ENCODE measurements at places on chromosomes 4 and X.

DNA sequence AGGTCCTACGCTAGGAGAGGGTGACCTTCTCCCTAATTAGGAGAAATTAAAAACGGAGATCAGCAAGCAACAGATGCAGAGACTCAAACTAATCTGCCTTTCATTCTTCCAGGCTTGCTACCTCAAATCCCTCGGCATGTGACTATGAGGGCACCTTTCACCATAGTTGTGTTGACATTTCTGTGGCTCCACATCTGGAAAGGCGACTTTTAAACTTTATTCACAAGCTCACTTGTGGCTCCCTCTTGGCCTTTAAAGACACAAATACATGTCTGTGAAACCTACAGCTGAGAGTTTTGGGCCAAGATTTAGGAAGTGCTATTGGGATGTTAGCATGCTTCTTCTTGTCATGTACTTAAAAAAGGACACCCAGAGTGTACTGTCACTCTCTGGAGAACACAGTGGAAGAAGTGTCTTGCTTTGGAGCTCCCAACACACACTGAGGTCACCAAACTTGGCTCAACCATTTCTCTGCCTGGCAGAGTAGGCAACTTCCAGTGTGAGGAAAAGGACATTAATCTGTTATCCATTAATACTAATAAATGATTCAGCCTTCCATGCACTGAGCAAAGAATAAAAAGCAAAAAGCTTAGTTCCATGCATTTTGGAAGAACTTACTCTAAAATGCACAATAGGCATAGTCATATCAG is 60.1 kb downstream of the LDB2 start:
- DNase-seq: no peak

GRCh38 chr4:17797808-17798207 is 12.7 kb downstream of the DCAF16 start:
- no peak for DNase-seq

- no peak for DNase-seq
These were observed 24.6 kb upstream of the LRBA start for GRCh38 chr4:151039733-151040132.

DNA sequence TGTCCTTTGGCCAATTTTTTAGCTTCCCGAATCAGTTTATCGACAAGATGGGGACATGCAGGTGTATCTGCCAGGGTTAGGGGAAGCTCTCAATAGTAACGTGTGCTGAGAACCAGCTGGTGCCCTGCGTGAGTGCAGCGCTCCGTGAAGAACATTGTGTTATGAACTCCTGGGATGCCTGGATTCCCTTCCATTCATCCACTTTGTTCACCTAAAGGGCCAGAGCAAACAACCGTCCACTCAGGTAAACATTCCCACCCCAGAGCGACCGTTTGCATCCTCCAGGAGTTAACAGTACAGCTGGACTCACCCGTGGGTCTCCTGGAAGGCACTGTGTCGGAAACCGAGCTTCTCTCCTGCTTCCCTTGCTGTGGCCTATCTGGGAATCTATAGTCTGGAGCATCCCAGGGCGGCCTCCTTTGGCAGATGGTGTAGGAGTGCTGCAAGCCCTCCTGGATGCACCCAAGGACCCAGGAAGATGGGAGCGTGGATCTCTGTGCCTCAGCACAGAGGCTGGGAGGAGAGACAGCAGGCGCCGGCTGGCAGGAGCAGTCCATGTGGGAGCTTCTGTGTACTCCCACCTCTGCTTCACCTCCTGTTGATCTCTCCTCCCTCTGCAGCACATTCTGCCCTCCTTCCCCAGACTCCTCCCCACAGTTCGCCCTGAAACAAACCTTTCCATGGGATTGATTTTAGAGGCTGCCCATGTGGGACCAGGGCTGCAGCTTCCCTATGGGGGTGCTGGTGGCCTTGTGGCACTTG is 62.7 kb downstream of the SHROOM2 start:
- DNase-seq: no peak

- DNase-seq: peak; percentile 1
These were observed at the start of gene POF1B for GRCh38 chrX:85379174-85379907. TSS of gene POF1B (minus strand) at chrX:85379665. CDS start at chrX:85379454, 211 bp downstream.

GRCh38 chr4:53716011-53716410 is 124.7 kb upstream of the LNX1 start:
- DNase-seq: no peak

- no peak for DNase-seq
These were observed 101.1 kb upstream of the PRR32 start for GRCh38 chrX:126718440-126718839.

GRCh38 chr4:73816814-73817213 is 19.7 kb upstream of the CXCL6 start:
- DNase-seq: no peak

GRCh38 chrX:150269605-150270254 is 93.4 kb upstream of the MAMLD1 start:
- DNase-seq: peak; percentile 27

DNA sequence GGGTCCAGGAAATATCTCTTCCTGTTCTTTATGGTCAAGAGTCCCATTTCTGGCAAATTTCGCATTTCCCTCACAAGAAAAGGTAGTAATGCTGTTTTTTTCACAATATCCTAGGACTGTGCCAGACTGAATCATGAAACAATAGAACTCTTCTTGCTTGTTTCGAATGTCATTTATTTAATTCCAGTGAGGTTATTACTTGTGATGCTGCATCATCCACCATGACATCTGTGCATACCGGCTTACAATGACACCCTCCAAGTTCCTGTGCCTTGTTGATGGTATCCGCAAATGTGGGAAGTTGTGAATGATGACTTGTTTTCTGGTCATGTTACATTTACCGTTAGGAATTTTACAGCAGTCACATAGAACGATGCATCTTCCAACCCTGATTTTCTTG is 42.9 kb upstream of the SPRY1 start:
- DNase-seq: no peak

DNA sequence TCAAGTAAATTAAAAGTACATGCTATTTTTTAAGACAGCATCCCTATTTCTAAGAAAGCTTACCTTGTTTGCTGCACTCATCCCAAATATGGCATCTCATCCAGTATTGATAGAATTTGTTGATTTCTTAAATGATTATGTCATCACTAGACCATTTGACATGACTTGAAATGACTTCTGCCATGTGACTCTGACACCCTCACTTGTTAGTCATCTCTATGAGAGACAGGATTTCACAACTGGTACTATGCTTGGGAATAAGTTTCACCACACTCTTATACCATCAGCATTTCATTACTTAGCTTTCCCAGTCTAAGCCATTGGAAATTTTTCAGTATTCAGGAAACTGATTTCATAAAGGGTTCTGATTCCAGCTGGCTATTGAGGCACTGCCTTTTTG is 55.3 kb downstream of the TMPRSS11F start:
- DNase-seq: no peak

DNA sequence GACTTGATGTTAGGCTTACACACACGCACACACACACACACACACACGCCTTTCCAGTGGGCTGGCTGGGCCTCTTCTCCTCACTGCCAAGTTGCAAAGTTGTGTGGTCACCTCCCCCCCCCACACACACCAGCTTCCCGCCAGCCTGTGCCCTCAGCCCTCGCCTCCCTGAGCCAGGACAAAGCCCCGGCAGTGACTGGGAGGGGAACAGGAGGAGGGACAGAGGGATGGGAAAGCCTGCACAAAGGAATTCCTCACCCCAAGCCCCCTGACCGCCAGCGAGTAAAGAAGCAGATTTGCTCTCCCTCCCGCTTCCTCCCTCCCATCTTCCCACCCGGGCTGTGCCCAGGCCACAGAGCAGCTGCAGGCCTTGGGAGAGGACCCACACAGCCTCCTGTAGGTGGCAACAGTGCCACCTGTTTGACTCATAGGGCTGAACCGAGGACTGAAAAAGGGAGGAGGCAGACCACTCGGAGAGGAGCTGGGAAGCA is at the start of gene GDPD2:
Gene GDPD2, plus strand, starts transcription at position 464 of the 491 bp plus-strand sequence. CDS start 1,671 bp downstream, outside the sequence.
- DNase-seq: peak; percentile 74

- no peak for DNase-seq
These were observed 1.3 kb upstream of the MGAT4D start for GRCh38 chr4:140499391-140499790.

- no peak for DNase-seq
These were observed 8.1 kb downstream of the DNAJB14 start for GRCh38 chr4:99938243-99938753.

DNA sequence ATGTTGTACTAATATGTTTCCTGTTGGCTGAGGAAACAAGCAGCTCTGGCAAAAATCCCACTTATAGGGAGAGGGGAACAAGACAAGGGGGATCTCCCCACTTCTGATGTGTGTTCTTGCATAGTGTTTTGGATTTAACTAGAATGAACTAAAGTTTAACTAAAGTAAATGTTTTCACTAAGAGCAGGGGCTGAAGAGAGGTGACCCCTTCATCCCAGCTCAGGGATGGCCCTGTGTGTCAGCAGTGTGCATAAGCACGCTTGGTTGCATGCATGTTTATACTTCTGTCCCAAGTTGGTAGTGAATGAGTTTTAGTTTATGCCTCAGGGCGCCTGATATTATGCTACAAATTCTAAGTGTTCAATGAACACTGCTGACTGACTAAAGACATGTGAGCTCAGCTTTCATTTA is 169.4 kb downstream of the MGST2 start:
- DNase-seq: no peak

GRCh38 chrX:54446084-54446483 is 5.9 kb downstream of the TSR2 start:
- no peak for DNase-seq

DNA sequence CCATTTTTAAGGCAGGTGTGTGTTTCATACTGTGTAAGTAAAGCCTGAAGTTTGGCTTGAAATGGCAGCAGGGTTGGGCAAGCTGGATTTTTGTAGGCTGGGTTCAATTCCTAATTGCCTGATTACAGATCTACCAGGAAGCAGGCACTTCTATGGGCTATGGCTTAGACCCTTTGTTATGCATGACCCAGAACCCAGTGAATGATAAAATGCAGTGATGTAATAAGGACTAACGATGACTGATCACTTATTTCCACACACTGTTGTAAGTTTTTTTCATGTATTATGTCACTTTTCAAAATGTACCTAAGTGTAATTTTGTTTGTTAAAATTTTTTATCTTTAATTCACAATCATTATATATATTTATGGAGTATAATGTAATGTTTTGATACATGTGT is 8.6 kb downstream of the LANCL3 start:
- DNase-seq: no peak

GRCh38 chr4:71862315-71862714 is 78.4 kb upstream of the GC start:
- DNase-seq: no peak

GRCh38 chr4:176883681-176884418 is 91.1 kb upstream of the VEGFC start:
- DNase-seq: no peak

DNA sequence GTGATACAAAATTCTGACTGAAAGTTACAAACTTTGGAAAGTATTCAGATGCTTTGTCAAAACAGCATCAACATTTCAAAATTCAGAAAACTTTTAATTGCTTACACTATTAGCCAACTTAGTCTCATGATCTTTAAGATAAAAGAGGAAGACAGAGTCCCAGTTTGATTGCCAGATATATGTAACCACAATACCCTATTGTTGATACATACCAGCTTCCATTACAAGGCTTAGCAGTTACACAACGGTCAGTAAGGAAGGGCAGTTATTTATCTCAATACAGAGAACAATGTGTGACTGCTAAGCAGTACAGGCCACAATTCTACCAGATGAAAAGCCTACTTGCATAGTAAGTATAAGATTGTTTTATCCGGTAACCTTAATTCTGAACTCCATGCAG is 138.4 kb downstream of the SPANXN3 start:
- DNase-seq: no peak

- peak; percentile 17 for DNase-seq
These were observed 28.9 kb downstream of the TIGD2 start for GRCh38 chr4:89140168-89140759.

GRCh38 chrX:139909712-139910111 is 23.1 kb downstream of the ATP11C start:
- no peak for DNase-seq

DNA sequence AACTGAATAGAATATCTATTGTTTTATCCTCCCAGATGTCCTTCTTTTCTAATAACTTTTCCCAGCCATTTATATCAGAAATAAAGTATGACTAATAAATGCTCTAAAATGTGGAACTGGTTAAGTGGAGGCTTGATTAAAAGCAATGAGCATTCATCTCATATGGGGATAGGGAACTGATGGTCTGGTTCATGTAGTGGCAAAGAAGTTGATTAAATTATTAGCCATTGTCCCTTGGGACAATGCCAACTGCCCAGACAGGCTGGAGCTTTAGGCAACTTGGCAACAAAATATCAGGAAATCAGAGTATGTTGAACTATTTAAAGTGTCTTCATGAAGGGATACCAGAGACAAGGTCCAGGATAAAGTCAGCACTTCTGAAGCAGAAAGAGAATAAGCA is 24.2 kb downstream of the TRO start:
- DNase-seq: peak; percentile 22

DNA sequence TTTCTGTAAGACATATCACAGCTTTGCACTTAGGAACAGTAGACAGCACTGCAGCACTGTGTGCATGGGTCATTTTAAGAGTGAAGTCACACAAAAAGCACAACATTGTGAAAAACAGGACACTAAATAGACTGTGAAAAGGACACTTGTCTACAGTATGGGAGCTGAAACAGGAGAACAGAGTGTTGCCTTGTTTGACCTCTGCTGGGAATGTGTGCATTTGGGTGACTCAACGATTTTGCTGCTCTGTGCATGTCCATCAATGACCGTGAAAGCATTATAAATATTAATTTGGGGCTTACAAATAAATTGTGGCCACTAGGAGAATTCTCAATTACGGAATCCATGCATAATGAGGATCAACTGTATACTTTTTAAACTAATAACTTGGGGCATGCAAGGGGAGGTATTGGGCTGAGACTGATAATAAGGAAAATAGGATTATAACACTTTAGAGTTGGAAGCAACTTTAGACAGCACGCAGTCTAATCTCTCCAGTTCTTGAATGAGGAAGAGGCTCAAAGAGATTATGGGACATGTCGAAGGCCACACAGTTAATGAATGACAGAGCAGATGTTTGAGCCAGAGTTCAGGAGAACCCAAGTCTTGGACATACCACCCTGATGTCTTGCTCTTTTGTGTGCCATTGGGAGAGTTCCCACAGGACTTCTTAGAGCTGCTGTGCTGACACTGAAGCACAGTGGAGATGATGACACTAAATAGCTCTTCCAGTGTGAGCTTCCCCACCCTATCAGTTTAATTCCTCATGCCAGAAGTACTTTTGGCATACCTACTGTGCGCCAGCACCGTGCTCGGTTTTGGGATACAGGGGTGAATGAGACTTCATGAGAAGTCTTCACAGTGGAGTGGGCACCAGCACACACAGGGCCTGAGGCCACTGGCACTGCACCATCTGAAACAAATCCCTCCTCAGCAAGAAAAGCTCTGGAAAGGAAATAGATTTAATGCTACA is 79.3 kb downstream of the FRAS1 start:
- peak; percentile 90 for DNase-seq

GRCh38 chrX:104668550-104668949 is 102.6 kb downstream of the IL1RAPL2 start:
- peak; percentile 25 for DNase-seq

GRCh38 chr4:141371206-141371605 is 150.5 kb downstream of the ZNF330 start:
- DNase-seq: no peak
